ENCODE measurements at places on chromosomes 6 and 20.

DNA sequence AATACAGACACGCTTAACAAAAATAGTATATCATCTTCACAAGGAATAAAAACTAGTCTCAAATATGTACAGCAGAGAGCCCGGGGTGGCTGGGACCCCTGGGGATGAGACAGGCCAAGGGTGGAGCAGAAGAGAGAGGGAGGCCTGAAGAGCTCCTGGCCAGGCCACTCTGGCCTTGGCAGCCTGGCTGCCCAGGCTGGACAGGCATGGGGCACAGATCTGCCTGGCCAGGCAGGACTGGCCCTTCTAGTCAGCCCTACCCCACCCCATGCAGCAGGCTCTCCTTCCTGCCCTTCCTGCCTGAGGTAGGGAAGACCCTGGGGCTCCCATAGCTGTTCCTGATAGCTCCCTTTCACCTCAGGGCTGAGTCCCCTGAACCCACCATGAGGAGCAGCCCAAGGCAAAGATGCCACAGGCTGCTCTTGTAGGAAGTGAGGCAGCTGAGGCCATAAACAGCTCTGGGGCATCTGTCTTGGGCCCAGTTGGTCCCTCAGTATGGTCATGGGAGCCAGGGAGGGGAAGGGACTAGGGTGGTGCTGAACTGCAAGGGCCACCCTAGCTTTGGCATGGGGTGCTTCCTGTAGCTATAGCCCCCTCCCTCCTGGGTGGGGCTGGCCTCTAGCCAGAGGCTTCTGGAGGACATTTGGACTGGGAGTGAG lies 27.1 kb downstream of the COX4I2 start:
- DNase-seq, result no peak

DNA sequence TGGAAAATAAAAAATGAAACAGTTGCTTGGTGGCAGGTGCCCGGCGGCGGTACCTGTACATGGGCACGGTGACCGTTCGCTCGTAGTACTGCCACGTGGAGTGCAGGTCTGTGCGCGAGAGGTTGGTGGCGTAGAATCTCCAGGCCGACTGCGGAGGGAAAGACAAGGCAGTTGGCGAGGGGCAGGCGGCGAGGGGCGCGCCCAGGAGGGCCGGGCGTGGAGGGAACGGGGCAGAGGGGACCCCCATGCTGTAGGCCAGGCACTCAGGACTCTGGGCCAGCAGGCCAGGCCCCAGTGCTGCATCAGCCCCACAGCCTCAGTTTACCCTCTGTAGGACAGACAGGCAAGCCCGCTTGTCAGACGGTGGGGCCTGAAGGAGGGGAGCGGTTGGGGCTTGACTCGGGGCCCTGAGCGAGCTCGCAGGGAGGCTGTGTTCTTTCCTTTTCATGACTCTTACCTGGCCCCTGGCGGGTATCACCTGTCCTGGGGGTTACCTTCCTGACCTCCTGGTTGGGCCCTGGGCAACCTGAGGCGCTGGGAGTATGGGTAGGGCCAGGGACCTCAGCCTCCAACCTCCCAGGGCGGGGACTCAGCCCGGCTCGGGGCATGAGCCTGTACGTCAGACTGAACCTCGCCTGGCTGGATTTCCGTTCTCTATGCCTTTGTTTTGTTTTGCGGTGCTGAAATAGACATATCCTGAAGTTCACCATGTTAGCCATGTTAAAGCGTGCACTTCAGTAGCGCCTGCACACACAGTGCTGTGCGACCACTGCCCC lies 38.5 kb downstream of the KCNQ2 start:
- no peak for DNase-seq

GRCh38 chr6:135094403-135094821 lies 39.8 kb upstream of the HBS1L start:
- DNase-seq, result no peak

- peak; percentile 41 for DNase-seq
These were observed 350 bp downstream of the HELZ2 start for GRCh38 chr20:63573647-63574131.

DNA sequence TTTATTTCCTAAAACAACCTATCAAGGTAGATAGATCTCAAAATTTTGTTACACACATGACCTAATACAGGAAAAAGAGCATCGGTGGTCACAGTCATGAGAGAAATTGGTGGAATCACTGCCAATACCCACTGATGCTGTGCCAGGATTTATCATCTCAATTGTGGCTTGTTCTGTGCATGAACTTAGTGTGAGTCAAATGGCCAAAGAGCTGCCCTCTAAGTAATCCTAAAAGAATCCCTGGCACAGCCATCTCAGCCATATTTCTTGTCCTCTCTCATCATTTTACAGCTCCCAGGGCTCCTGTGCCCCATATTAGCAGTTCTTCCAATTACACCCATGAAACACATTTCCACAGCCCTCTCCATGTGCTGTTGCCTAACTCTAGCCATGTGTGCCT lies 6.1 kb downstream of the GSTA5 start:
- DNase-seq, result no peak

GRCh38 chr6:161035182-161035980 lies 43.8 kb downstream of the MAP3K4 start:
- DNase-seq, result no peak

DNA sequence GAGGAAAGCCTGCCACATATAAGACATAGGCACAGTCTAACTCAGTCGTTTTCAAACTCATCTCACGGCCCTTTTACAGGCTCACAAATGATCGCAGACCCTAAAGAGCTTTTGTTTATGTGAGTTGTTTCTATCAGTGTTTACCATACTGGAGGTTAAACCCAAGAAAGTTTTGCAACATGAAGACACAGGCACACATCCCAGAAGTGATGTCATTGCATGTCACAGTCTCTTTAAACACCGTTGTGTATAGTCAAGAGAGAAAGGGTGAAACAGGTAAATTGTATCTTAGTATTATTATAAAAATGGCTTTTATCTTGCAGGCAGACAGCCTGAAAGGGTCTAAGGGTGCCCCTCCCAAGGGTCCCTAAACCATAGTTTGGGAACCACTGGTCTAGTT lies 96.7 kb downstream of the BACH2 start:
- no peak for DNase-seq

GRCh38 chr6:163287626-163288025 lies 126.9 kb upstream of the QKI start:
- DNase-seq, result no peak

- DNase-seq, result no peak
These were observed 8.5 kb upstream of the DNMT3B start for GRCh38 chr20:32753731-32754130.

DNA sequence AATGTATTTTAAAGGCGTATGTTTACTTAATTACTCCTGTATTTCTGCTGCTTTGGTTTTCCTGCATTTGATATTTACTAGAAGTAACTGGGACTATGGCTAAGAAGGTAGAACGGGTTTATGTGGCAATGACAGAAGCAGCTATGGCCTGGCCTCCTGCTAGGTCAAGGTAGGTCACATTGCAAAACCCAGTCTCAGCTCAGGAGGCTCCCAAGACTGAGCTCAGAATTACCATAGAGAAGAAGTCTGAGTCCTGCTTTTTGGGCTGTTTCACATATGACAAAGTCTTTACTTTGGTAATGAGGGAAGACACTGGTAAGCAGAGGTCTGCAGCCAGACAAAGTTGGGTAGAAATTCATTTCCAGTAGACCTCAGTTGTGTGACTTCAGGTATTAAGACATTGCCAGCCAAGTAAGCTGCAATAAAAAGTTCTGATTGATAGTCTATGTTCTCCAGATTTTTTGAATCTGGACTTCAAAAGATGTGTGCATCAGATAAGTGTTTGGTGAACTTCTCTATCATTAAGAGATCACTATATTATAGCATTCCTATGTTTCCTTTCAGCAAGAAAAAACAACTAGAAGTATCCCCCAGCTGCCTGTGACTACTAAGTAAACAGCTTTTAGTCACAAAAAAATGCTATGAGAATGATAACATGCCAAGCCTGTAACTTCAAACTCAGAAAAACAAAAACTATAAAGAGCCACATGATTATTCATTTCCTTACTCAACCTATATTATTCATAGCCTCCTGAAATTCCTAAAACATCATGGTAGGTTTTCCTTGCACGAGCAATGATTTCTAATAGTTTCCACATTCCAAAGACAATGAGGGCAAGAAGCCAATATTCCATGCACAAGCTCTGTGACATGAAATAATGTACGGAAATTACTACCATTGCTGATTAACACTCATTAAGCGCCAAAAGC lies 312.3 kb downstream of the HAO1 start:
- DNase-seq, result peak; percentile 4

- DNase-seq, result peak; percentile 27
These were observed 117.0 kb upstream of the COL21A1 start for GRCh38 chr6:56364431-56364826.

DNA sequence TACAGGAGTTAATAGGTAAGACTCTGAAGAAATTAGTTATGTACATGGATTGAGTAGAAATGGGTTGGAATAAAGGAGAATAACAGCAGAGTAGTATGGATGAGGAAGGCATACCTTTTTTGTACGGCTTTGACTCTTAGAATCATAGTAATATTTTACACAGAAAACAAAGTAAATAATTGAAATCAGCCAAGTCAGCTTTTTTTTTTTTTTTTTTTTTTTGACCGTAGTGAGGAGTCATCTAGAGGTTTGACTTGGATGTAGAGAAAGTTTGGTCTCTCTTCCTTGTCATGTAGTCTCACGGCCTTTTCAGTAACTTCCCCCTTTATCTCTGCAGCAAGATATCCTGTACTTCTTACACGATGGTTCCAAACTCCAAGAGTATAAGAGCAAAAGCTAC lies 158.9 kb downstream of the FLRT3 start:
- no peak for DNase-seq

GRCh38 chr20:48387675-48388074 lies 440.1 kb downstream of the PREX1 start:
- DNase-seq, result no peak

GRCh38 chr20:50719328-50719727 lies 12.1 kb upstream of the PARD6B start:
- no peak for DNase-seq

- no peak for DNase-seq
These were observed 220.8 kb downstream of the PREX1 start for GRCh38 chr20:48606841-48607543.

GRCh38 chr6:133952815-133953633 lies at the start of gene TBPL1:
Gene TBPL1 (plus strand): TSS chr6:133953224. CDS start chr6:133980126, 26,902 bp downstream.
- DNase-seq, result peak; percentile 99

GRCh38 chr6:54151861-54152260 lies 40.6 kb downstream of the MLIP start:
- no peak for DNase-seq

- DNase-seq, result no peak
These were observed 90.1 kb upstream of the PAK5 start for GRCh38 chr20:9928955-9929354.

DNA sequence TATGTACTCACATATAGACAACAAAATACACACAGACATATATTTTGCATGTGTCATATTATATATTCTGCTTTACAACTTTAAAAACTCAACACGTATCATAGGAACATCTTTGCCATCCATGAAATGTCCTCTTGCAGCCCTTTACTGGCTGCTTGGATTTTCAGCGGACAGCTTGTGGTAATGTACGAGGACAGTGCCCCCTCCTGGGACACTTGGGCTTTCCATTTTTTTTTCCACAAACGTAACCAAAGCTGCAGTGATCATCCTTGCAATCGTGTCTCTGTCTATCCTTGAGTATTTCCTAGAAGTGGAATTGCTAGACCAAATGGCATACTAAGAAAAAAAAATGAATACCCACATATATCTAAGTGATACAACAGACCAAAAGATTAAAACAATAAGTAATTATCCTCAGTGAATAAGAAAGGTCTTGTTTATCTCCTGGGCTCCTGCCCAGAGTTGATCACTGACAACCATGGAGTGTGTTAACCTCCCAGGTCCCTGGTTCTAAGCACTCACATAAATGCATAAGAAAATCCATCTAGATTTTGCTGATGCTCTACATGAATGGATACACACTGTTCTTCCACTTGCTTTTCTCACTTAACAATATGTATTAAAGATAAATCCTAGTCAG lies 18.1 kb downstream of the BPI start:
- peak; percentile 84 for DNase-seq

DNA sequence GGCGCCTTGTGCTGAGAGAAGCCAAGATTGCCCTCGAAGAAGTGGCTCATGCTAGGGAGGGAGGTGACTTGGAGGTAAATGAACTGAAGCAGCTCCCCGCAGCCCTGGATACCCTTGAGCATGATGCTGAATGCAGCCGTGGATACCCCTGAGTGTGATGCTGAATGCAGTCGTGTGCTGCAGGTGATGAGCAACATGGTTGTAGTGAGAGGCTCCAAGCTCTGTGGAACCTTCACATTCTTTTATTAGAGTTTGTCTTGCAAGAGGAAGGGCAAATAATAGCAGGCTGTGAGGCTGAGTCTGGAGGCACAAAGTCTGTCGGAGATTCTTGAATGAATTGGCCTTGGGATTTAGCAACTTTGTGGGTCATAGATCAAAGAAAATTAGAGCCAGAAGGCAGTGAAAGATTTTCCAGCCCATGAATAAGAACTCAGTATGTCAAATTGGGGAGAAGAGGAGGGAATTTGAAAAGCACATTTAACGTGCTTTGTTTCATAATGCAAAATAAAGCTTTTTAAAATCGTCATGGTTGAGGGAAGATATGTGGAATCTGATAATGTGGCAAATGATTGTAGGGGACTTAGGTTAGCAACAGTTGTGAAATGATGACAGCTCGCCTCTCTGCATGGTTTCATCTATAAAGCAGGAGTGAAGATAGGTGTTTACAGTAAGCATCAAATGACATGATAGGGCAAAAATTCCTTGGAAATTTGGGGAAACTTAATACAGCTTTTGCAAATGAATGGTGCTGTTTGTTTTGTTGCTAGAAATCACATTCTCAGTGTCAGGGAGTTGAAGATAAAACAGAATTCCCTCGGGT lies 120.1 kb upstream of the TIAM2 start:
- DNase-seq, result peak; percentile 24

DNA sequence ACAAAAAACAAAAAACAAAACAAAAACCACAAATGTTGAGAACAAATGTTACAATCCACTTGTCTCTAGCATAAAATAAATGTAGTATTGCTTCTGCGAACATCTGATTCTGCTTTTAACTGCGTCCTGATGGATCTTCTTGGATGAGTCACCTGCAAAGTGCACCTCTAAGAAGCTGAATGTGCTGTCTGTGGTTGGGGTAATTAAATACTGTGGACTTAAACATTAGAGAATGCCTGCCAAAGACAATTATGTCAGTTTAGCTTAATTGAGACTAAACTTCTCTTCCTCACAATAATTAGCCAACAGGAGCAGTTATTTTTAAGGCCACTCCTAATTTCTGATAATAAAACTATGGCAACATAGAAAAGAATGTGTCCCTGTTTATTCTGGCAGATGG lies 253.4 kb downstream of the PHACTR1 start:
- DNase-seq, result peak; percentile 76

Data from eye (tissue), 1 donor.